ENCODE measurements at places on chromosomes 7 and 10.

DNA sequence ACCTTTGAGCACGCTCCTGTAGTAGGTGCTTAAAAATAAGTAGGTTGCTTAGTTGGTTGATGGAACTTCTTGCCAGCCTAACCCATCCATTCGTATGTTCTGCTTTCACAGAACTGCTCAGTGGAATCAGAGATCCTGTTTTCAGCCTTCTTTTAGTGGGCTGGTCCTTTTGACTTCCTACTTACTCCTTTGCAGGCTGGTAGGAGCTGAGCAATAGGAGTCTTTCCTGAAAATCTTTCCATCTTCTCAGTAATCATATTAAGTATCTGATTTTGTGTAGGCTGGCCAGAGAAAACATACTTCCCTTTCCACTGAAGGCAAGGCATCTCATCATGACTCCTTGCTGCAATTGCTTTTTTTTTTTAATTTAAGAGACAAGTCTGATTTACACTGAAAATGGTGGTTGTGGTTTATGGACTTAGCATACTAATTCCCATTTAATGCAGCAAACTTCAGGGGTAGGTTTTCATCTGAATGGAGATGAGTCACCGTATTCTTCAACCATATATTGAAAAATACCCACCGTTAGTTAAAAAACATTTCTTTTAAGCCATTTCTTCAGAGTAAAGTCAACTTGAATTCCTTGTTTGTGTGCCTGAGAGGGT is 208.0 kb downstream of the ZNF365 start:
- no peak for DNase-seq

DNA sequence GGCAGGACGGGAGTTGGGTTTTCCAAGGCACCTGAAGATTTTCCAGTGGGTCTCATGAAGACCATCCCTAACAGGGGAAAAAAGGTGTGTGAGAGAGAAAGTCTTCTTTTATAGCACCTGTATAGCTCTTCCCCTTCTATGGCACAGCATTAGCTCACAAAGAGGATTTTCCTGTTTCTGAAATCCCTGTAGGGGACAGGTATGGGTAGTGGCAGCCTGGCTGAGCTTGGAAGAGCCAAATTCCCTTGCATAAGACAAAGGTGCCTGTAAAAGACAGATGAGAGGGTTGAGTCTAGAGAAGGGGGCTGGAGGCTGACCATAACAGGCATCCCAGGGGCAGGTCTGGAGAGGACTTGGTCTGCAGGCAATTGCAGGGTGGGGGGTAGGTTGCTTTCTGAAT is 63.7 kb downstream of the COL13A1 start:
- DNase-seq: no peak

GRCh38 chr10:79024720-79025198 is 44.0 kb upstream of the ZMIZ1 start:
- DNase-seq: no peak

DNA sequence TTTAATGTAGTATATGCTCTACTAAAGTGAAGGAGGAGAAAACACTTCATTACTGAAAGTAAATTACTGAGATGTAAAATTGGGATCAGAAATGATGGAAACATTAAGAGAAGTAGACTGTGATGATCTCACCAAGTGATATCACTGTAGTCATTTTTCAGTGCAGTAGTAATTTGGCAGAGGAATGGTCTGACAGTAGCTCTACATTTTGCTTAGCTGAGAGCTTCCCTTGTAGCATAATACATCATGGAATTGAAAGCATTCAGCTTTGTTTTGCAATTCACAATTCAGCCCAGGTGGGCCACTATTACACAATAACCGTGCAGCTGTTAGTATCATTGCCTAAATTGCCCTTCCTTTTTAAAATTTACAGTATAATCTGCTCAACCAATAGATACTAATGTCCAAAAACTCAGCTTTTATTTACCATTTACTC is 19.4 kb upstream of the CABCOCO1 start:
- no peak for DNase-seq
